CD14-positive monocyte (primary cell): ENCODE measurements at places on chromosomes 2 and 18. TPM values are rescaled to one million over a fixed set of nuclear protein-coding genes. Genes with fewer than 3 reads are reported as not detected.

GRCh38 chr18:78174737-78175136 is 804.9 kb upstream of the SALL3 start:
- no peak for DNase-seq

- no peak for DNase-seq
Observed at GRCh38 chr18:75524181-75524580, 96.7 kb upstream of the SMIM21 start.

DNA sequence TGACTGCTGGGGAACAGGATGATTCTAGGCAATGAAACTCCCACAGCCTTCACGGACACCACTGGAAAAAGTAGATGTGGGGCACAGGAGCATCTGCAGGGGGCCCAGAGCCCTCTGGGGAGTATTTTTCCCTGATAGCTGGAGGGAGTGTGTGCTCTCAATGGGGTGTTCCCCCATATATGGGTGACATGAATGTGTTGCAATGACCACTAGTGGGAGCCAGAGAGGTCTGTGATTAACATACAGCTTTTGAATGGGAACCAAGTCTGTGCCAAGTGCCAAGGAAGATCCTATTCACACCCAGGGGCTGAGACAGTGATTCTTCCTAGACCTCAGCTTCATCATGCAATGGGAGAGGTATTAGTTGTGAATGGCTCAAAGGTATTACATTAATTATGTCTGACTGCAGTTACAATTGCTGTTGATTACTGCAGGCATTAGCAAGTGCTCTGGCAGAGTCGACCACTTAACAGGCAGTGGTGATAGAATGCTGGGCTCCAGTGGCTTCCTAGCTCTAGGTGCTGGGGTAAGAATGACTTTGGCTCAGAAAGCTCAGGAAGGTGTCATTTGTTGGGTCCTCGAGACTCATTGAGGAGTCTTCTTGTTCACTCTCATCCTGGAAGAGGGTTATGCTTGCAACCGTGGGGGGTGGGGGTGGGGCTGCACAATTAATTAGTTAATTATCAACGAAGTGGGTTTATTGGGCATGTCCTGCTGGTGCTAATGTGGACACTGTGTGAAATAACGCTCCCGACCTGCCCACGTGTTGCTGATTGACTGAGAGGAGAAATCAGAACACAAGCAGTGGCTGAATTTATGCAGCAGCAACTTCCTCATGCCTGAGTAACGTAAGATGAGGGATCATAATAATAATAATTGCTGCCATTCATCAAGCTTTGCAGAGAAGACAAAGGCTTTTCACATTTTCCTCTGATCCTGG is 194.1 kb downstream of the CLIP4 start:
- DNase-seq = peak; percentile 63

- no peak for DNase-seq
Observed at GRCh38 chr2:231373184-231373583, 22.3 kb upstream of the B3GNT7 start.

The SOWAHC gene
- polyA plus RNA-seq = 2.6 and 2.7 TPM in 2 replicates

- DNase-seq = peak; percentile 68
Observed at GRCh38 chr2:238382381-238382781, 44.3 kb upstream of the ASB1 start.

DNA sequence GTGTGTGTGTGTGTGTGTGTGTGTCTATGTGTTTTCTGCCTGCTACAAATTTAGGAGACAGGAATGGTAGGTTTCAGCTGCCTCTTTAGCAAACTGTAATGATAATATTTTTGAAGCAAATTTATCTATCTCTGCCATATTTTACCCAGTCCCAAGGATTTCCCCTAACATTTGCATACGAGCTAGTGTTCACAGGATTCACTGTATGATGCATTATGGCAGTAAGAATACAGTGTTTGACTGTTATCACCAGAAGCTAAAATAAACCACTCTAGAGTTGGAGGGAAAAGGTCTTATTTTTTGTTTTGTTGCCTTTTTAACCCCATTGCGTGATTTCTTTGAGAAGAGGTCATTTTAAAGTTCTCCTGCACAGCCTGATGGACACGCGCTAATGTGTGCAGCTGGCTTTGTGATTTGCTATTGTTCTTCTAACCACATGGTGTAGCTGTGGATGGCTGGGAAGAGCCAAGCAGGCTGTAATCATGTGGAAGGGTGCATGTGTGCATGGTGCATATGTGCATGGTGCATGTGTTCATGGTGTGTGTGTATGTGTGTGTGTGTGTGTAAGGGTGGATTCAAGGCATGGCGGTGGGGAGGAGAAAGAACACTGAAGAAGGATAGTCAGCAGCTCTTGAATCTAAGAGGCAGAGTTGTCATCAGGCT is 62.4 kb downstream of the PLB1 start:
- DNase-seq = no peak

- no peak for DNase-seq
Observed at GRCh38 chr2:99081891-99082290, 59.6 kb upstream of the C2orf15 start.

GRCh38 chr2:189629531-189630453 is 31.5 kb upstream of the ASNSD1 start:
- DNase-seq = no peak

The LRRFIP1 gene
- 61.8 and 148 TPM in 2 replicates for polyA plus RNA-seq

DNA sequence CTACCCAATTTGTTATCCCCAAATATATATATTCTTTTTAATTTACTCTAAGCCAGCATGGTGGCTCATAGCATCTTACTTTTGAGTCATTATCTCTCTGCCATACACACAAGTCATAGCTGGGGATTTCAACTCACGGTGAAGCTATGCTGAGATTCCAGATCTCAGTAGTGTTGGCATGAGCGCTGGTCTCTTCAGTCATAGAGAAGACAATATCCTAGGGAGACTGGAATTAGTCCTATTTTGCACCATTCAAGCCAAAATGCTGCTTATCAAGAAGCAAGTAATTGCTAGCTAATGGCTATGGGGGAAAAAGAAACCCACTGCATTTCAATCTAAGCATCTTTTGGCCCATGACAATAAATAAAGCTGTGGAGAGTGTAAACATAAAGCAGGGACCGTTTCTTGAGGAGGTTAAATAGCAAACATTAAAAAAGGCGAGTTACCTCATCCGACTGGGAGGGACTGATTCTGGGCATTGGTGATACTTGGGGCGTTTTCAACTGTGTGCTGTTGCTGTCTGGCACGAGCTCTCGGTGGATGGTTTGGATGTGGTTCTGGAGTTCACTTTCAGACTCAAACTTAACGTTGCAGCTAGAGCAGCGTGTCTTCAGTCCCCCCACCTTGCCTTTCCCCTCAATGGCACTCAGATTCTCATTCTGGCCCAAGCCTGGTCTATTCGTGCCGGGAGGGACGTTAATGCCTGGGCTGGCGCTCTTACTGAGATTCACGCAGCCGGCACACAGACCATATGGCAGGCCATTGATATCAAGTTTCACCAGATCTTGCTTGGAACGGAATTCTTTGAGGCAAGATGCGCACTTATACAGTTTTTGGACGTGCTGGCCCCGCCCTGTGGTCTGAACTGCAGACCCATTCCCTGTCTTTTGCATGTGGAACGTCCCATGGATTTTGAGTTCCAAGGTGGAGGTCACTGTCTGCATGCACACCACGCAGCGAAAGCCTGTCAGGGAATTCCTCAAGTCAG is 127.8 kb downstream of the ZNF521 start:
- DNase-seq = no peak

GRCh38 chr18:35038881-35039491 is 2.2 kb upstream of the MAPRE2 start:
- DNase-seq = peak; percentile 90

DNA sequence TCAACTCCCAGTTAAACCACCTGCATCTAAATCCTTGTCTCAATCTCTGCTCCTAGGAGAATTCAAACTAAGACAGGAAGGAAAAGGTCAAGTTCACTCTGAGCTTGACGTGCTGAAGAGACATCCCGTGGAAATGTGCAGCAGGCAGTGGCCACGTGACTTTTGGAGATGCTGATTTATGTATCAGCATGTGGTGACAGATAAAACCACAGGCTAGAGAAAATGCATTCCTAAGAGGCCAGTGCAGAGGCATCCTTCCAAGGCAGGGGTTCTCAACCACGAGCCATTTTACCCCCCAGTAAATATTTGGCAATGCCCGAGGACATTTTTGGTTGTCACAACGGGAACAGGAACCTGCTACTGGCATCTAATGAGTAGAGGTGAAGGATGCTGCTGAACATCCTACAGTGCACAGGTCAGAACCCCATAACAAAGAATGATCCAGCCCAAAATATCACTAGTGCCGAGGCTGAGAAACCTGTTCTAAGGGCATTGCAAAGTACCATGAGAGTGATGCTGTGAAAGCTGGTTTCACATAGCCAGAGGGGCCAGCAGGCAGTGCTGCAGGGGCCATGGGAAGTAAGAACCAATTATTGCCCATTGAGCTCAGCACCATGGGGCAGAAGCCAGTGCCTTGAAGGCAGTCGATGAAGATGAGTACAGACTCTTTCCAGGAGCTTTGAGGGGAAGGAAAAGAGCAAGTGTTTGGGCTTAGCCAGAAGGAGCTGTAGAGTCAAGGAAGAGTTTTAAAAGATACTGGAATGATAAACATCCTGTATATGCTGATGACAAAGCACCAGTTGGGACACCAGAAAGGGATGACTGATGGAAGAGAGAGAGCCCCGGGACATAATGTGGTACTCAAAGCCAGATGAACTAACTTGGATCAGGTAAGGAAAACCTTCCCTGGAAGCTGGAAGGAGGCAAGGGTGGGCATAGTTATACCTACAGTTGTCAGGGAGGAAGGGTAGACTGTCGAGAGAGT is 174.6 kb downstream of the HAUS1 start:
- DNase-seq = no peak

The TEX44 gene
- polyA plus RNA-seq = not detected

The INHA gene
- not detected for polyA plus RNA-seq

DNA sequence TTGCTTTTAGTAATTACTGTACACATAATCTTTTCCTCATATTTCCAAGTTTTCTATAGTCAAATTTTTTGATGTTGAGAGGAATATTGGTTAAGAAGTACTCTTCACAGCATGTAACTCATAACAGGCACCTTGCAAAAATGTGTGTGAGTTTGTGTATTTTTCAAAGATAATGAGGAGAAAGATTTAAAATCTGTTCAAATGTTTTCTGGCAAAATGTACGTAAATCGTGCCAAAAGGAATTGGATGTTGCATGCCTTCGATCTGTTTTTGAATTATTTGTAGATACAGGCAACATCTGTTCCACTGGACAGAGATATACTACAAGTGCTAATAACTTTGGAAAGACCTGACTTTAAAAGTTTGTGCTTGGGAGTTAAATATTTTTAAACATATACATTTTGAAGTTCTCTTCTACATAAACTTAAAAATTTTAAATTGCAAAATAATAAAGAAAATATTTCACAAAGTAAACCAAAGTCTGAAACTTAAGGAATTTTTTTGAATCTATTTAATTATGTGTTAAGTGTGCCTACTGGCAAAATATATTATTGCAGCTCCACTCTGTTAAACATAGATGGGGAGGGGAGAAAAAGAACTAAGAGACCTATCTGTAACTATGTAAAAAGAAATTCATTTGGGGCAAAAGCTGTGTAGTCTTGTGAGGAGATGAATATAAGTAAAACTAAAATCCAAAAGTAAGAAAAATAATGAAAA is 133.5 kb upstream of the UBE2E3 start:
- no peak for DNase-seq
